Activated CD8-positive, alpha-beta memory T cell treated with anti-CD3 and anti-CD28 coated beads for 24 hours (primary cell): ENCODE measurements at places on chromosomes 12 and 14.

GRCh38 chr12:99529966-99530365, 117.6 kb upstream of the GARIN6 start:
- DNase-seq = no peak

GRCh38 chr12:49696723-49697122, 10.5 kb downstream of the FMNL3 start:
- no peak for DNase-seq

GRCh38 chr12:119486599-119487154, 106.9 kb upstream of the TMEM233 start:
- no peak for DNase-seq

DNA sequence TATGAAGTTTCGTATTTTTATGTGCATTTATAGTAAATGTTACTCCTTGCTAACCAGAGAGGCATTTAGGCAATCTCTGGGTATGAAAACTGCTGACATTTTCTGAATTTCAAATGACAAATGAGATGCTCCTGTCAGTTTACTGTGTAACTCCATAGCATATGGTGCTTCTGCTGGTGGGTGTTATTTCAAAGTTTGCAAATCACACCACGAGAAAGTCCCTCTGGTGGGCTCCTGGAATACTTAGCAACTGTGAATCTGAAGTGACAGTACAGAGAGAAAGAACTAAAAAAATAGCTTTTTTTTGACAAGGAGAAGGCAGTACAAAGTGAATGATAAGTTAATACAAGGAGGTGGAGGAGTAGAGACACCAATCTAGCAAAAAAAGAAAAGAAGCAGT, 161.5 kb downstream of the DERA start:
- no peak for DNase-seq

DNA sequence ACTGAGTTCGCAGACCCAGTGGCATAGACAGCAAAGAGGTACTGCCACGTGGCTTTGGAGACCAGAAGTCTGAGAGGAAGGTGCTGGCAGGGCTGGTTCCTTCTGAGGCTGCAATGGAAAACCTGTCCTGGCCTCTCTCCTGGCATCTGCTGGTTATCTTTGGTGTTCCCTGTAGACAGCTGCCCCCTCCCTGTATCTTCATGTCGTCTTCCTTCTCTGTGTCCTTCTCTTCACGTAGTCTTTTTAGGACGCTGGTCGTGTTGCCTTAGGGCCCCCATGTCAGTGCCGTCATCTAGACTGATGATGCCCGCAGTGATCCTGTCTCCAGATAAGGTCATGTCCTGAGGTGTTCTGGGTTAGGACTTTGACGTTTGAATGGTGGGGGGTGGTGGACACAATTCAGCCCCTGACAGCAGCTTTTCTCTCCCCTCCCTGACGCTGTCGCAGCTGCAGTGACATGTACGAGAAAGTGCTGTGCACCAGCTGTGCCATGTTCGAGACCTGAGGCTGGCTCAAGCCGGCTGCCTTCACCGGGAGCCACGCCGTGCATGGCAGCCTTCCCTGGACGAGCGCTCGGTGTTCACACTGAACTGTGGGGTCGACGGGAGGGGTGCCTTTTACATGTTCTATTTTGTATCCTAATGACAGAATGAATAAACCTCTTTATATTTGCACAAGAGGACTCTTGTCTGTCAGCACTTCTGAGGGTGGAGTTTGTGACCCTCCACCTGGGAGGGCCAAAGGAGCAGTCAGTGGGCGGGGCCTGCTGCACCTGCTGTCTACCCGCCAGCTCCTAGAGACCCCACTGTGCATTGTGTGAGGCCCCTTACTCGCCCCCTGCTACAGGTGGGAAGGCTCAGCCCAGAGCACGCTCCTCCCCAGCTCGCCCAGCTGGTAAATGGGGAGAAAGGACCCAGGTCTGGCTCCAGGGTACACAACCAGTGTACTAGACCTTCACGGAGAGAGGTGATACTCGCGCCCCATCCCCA, 6.3 kb downstream of the SIVA1 start:
- DNase-seq = no peak

DNA sequence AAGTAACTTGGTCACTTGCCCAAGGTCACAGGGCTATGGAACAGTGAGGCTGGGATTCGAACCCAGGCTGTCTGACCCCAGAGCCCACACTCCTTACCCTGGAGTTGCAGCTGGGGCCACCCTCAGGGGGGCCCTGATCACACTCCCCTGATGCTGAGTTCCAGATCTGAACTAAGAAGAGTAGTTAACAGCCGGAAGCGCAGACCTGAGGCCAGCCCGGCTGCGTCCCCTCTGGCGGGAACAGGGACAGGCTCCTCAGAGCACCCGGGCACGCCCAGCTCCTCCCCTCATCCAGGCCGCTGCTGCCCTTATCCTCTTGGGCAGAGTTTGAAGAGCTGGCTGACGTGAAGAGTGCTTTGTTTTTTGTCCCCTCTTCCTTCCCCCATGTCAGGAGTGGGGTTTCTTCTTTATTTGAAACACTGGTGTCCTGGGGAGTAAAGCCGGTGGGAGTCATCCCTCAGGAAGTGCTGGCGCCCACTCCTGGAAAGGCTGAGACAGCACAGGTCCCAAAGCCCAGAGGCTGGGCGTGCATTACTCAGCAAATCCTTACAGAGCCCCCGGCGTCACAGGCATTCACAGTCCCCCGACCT, 8.7 kb downstream of the PHB2 start:
- peak; percentile 90 for DNase-seq

DNA sequence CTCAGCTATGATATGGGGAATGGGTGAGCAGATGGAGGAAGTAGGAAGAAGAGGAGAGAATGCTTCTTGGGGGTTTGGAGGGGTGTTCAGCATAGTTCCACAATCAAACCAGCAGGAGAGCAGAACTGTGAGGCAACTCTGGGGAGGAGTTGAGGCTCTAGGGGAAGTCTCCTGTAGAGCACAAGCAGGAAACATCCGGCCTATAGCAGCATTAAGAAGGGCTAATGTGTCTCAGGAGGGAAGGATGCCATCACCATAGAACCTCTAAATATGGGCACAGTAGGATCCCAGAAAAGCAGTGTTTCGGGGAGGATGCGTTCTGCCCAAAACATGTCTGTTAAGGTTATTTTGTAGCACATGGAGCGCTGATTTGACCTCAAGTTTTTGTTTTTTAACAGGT, 8.4 kb upstream of the SALL2 start:
- DNase-seq = no peak

DNA sequence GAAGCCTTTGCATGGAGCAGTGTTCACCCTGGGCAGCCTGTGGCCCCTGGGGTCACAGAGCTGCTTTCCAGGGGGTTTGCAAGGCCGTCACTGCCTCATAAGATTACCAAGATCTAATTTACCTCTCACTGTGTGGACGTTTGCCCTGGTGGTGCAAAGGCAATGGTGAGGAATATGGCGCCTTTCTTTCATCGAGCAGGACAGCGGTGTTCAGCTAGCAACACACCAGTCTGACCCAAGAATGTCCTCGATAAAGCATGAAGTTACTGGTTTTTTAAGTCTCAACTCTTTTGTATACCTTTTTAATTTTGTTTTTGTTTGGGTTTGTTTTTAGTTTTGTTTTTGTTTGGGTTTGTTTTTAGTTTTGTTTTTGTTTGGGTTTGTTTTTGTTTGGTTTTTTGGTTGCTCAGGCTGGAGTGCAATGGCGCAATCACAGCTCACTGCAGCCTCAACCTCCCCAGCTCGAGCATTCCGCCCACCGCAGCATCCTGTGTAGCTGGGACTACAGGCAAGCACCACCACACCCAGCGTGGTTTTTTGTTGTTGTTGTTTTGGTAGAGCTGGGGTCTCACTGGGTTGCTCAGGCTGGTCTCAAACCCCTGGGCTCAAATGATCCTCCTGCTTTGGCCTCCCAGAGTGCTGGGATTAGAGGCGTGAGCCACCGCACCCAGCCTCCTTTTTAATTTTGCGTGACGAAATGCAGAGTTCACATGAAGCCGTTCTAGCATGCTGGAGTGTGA, 57.9 kb downstream of the PPP2R5C start:
- DNase-seq = peak; percentile 81

DNA sequence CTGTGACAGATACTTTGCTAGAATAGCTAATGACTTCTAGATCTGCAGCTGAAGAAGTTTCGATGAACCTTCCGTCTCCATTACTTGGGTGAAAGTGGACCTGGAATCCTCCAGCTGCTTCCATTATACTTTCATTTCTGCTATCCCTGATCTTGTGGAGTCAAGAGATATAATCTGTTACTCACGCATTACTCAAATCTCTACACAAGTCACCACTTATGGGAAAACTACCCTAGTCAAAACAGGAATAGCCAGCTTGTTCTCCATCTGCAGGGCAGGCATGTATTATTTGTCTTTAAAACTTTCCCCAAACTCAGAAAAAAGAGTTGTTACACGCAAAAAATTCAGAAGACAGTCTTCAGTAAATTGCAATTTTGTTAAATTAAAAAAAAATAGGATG, 2.8 kb upstream of the KTN1 start:
- DNase-seq = no peak

DNA sequence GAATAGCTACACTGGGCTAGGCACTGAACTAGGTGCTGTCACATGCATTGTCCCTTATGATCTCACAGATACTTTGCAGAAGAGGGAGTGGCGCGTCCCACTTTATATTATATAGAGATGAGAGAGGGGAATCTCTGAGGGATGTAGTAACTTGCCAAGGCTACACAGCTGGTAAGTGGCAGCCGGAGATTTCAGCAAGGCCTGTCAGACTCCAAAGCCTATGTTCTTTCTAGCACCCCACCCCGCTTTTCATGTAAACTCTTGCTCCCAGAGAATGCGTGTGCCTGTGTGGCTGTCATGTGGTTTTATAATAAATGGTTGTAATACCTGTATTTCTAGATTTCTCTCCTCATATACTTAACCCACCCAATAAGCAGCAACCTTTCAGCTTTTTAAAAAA, 39.1 kb downstream of the WDR20 start:
- no peak for DNase-seq

DNA sequence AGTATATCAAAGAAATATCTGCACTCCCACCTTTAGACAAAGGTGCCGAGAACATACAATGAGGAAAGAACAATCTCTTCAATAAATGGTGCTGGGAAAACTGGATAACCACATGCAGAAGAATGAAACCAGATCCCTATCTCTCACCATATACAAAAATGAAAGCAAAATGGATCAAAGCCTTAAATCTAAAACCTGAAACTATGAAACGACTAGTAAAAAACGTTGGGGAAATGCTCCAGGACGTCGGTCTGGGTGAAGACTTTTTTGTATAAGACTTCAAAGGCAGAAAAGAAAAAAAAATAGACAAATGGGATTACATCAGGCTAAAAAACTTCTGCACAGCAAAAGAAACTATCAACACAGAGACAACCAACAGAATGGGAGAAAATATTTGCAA, 83.8 kb downstream of the PPM1A start:
- DNase-seq = no peak

GRCh38 chr14:89194376-89194775, 222.7 kb downstream of the FOXN3 start:
- no peak for DNase-seq

DNA sequence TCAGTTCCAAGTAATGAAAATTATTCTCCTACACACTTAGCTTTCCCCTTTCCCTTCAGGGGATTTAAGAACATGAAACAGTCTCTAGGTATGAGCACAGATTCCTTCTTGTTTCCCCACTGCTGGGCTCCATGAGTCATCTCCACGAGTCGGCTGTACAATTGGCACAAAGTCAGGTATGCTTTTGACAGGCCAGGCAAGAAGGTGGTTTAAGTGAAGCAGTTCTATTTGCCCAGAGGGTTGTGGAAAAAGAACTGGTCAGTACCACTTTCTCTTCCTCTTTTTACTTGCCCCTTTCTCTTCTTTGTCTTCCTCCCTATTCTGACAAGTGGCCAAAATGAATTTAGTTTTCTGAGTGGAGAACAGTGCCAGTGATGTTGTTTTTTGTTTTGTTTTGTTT, 16.3 kb downstream of the DYNC1H1 start:
- no peak for DNase-seq

- DNase-seq = no peak
These were observed 2.2 kb downstream of the PITPNM2 start for GRCh38 chr12:123148655-123149054.

GRCh38 chr14:21275261-21275858, 4.5 kb upstream of the RPGRIP1 start:
- DNase-seq = no peak

DNA sequence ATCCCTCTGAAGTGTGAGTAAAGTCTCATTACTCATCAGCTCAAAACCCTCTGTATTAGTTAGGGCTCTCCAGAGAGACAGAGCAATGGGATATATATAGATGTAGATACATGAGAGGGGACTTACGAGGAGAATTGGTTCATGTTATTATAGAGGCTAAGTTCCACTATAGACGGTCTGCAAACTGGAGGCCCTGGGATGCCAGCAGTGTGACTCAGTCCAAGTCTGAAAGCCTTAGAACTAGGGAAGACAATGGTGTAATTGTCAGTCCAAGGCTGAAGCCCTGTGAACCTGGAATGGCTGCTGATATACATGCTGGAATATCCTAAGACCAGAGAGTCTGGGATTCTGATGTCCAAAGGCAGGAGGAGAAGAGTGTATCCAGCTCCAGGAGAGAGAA, 57.3 kb upstream of the CEP83 start:
- DNase-seq = no peak

DNA sequence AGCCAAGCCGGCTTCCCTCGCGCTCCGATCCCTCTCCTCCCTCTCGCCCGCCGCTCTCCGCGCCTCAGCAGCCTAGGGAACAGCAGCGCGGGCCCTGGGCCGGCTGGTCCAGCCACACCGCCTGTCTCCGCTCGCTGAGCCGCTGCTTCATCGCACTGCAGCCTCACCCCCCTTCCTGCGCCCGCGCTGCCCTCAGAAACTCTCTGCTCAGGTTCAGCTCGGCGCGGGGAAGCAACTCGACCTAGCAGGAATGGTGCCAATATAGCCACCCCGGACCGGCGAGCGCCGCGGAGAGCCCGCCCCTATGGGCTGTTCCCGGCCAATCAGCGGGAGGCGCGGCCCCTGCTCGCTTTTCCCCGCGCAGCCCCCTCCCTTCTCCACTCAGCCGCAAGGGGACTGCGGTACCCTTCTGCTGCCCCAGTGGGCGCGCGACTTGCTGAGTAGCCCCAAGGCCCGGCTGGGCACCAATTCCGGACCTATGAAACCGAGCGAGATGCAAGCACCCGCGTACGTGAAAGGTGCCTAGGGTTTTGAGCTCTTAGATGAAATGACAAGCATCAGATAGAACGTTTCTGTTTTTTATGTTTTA, at the start of gene ADAMTS20:
ADAMTS20 (minus strand) TSS at position 233 of the 589 bp plus-strand sequence. CDS start 282 bp downstream, outside the sequence.
- DNase-seq = no peak

DNA sequence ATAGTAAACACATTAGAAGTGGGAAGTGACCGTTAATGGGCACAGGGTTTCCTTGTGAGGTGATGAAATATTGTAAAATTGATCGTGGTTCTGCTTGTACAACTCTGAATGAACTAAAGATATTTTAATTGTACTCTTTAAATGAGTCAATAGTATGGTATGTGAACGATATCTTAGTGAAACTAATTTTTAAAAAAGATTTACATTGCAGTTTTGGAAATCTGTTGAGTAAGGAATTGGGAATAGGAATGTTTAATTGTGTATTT, 1.7 kb downstream of the ZNF410 start:
- DNase-seq = no peak

- no peak for DNase-seq
These were observed 327.0 kb downstream of the BCL11B start for GRCh38 chr14:98944989-98945388.
